ENCODE measurements at places on chromosomes 4 and X.

DNA sequence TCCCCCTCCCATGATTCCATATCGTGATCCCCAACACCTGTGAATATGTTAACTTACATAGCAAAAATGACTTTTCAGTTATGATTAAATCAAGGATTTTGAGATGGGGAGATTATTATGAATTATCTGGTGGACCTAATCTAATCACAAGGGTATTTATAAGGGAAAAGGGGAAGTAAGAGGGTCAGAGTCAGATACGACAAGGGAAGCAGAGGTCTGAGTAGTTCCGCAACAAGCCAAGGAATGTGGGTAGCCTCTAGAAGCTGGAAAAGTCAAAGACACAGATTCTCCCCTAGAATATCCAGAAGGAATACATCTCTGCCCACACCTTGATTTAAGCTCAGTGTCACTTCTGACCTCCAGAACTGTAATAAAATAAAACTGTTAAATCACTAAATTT, 1.0 kb upstream of the IL13RA1 start:
- DNase-seq, result no peak

DNA sequence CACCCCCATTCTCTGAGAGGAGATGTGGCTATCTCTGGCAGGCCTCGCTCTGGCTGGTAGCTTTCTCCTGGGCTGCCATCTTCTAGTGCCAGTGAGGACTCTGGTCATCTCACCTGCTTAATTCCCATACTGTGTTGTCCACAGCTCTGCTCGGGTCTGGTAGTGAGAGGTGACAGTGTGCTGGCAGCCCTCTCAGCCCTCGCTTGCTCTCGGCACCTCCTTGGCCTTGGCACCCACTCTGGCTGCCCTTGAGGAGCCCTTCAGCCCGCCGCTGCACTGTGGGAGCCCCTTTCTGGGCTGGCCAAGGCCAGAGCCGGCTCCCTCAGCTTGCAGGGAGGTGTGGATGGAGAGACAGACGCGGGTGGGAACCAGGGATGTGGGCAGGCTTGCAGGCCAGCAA, 52.7 kb downstream of the CPLX1 start:
- no peak for DNase-seq

- no peak for DNase-seq
These were observed 10.6 kb downstream of the PBDC1 start for GRCh38 chrX:76183289-76184049.

DNA sequence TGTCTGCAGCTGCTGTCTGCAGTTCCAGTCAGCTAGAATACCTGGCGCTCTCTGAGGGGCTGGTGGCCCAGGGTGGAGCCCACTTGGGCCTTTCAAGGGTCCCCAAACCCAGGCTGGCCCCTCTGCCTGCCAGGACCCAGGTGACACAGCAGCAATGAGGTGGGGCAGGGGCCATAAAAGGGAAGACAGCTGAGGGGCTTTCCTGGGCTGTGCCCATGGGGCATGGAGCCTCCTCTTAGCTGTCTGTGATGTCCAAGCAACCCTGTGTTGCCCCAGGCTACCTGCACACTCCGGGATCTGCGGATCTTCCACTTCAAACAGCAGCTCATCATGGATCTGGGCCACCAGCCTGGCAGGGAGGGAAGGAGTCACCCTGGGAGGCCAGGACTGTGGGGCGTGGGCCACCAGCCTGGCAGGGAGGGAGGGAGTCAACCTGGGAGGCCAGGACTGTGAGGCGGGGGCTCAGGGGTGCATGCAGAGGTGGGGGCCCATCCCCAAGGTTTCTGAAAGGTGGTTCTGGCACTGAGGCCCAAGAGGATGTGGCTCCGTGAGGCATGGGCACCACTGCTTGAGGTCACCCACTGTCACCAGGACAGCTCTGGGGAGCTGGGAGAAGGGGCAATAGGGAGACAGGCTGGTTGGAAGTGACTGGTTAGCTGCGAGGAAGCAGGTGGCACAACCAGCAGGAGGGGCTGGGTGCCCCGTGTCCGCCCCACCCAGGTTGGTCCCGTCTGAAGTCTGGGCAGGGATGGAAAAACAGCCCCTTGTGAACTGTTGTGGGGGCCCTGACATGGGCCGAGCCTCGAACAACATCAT, 16.3 kb downstream of the NAT8L start:
- DNase-seq, result no peak

GRCh38 chr4:159483110-159483781, 380.4 kb downstream of the RAPGEF2 start:
- DNase-seq, result no peak

- DNase-seq, result no peak
These were observed 73.3 kb downstream of the NCAPG start for GRCh38 chr4:17884063-17884462.

DNA sequence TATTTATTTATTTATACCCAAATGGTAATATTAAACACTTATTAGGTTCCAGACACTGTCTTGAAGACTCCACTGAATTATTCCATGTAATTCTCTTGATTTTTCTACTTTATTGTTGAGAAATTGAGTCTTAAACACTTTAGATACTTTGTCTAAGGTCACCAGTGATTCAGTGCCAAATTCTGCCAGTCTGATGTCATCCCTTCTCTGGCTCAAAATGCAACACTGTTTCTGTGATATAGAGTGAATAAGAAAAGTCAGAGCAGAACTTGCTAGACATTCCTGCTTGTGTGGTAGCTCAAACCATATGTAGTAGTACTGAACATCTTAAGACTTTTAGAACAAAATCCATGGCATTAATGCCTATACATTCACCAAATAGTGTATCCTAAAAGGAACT, 164.3 kb downstream of the GABRB1 start:
- DNase-seq, result no peak

DNA sequence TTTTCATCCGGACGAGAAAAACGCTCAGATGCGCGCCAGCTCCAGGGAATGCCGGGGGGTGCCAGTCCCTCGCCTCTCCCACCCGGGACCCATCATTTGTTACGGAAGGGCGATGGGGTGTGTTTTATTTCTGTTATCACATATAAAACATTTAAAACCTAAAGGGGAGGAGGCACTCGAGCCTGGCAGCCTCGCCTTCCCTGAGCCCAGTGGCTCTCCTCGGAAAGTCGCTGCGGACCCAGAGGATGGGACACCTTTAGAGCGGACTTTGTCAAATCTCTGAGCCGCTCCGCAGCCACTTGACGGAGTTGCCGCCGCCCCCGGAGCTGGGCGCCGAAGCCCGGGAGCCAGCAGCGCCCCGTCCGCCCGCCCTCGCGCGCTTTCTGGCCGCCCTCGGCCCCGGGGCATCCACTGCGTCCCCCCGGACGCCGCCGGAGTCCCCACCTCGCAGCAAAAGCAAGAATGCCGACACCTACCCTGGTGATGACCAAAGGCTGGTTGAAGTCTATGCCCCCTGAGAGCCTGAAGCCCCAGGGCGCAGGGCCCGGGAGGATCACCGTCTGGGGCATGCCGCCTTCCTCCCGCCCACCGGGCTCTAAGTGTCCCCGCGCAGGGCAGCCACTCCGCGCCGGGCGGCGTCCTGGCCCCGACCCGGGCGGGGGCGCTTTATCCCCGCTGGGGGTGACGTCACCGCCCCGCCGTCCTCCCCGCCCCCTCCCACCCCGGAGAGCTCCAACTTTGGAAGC, at the start of gene PDLIM3:
TSS of gene PDLIM3 (minus strand) at position 642 of the 746 bp plus-strand sequence. CDS start at position 569, 73 bp downstream.
- no peak for DNase-seq

GRCh38 chr4:94574616-94575015, 122.9 kb downstream of the PDLIM5 start:
- no peak for DNase-seq

GRCh38 chr4:13990596-13991589, 363.4 kb upstream of the BOD1L1 start:
- no peak for DNase-seq

DNA sequence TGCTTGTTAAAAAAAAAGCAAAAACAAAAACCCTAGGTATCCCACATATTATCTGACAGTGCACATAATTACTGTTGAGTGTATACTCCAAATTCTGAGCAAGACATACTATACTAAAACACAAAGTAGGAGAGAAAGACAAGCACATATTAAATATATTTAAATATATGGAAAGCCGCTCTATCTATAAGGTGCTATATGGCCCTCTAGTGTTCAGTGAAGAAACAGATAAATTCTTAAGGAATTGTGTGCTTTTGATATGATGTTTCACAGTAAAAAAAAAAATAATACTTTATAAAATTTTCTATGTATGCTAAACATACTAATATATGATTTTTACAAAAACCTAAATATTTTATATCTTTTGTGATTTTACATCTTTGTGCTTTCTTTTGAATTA, 137.8 kb downstream of the FBXW7 start:
- DNase-seq, result no peak

DNA sequence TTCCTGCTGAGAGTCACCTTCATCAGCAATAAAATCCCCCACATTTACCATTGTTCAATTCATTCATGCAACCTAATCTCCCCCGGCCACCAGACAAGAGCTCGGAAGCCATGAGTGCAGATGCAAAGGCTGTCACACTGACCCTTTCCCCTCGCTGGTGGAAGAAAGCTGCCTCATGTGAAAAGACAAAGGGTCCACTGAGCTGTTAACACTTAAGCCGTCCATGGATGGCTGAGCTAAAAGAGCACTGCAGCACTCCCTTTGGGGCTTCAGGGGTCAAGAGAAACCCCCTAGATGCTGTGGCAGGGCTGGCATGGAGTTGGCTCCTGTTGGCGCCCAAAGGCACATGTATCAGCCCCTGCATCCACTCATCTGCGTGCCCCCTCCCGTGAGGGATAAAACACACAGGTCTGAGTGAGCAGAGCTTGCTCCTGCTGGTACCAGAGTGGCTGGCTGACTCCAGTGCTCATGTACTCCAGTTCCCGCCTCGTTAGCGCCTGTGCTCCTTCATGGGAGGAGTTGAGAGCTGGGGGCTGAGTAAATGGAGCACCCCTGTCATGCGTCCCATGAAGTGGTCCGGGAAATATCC, 216.5 kb downstream of the PDHA2 start:
- no peak for DNase-seq

DNA sequence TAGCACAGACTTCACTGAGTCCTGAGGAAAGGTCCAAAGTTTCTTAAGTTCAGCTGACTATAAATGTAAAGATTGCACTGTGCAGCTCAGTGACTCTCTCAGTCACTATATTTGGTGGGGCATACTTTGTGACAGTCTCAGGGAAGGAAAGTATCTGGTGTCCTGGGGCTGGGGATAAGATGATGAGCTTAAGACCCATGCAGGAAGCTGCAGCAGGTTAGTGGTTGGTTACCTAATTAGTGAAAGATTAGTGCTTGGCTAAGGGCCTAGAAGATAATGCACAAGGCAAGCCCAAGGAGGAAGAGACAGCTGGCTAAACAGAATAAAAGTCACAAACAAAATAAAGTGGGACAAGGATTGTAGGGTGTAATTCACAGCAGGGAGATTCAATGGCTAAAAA, 25.4 kb upstream of the SLITRK4 start:
- no peak for DNase-seq

- no peak for DNase-seq
These were observed 162.0 kb downstream of the RNF150 start for GRCh38 chr4:140971077-140971792.

- DNase-seq, result no peak
These were observed 77.9 kb downstream of the EGF start for GRCh38 chr4:109990261-109991257.

- DNase-seq, result no peak
These were observed 24.3 kb downstream of the ADD1 start for GRCh38 chr4:2867758-2868491.

- no peak for DNase-seq
These were observed 40.0 kb downstream of the HHIP start for GRCh38 chr4:144685911-144686310.

DNA sequence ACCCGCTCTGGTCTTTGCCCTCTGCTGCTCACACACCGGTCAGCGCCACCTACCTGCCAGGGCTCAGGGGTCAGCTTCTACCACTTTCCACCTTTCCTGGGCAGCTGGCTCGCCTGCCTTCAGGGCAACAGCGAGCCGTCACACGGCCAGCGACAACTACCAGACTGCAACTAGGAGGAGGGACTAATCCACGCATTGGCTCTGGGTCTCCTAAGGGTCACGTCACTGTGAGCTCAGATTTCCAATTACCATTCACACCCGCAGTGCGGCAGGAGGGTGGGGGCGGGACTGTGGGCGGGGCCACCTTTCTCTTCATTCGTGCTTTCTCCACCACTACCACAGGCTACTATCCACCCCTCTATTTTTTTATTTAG, at the start of gene BEX5:
TSS of gene BEX5 (minus strand) at position 172 of the 374 bp plus-strand sequence. CDS start 1,712 bp downstream, outside the sequence.
- DNase-seq, result peak; percentile 48

DNA sequence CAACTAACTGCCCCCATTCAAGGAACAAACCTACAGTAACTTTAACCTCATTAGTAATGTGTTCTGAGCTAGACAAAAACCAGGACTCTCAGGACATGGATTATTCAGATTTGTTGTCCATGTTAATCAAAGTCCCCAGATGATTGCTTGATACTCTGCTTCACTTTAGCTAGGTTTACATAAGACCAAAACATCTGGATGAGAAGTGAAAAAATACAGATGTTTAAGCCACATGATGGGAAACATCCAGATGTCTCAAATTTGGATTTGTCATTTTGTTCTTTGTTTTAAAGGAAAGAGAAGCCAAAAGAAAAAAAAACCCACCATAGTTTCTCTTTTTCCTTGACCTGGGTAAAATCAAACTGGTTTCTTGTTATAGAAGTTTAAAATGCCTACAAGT, 48.5 kb upstream of the NRK start:
- DNase-seq, result no peak

- DNase-seq, result no peak
These were observed 103.4 kb upstream of the PDLIM3 start for GRCh38 chr4:185638548-185639301.

GRCh38 chrX:1894740-1895139, 279.9 kb downstream of the ASMT start:
- DNase-seq, result no peak

- DNase-seq, result no peak
These were observed 34.4 kb downstream of the AGTR2 start for GRCh38 chrX:116204932-116205331.

DNA sequence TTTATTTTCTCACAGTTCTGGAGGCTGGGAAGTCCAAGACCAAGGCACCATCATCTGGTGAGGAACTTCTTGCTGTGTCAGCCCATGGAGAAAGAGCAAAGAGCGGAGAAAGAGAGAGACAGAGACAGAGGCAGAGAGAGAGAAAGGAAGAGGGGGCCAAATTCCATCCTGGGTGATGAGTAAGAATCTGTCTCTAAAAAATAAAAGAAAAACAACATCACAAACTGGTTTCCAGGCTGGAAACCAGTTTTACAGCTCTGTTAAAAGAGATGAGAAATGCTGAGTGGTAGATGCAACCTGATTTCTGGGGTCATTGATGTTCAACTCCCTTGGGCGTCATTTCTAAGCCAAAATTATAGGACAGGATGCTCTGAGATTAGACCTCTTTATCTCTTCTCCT, 72.9 kb downstream of the SHOX start:
- no peak for DNase-seq
